CD8-positive, alpha-beta memory T cell (primary cell): ENCODE measurements at places on chromosomes 4 and X. TPM values are rescaled to one million over a fixed set of nuclear protein-coding genes. Genes with fewer than 3 reads are reported as not detected.

The GLUD2 gene
- polyA plus RNA-seq = 0.20 TPM

The FGFBP2 gene
- 99.3 TPM for polyA plus RNA-seq

The GSX2 gene
- not detected for polyA plus RNA-seq

DNA sequence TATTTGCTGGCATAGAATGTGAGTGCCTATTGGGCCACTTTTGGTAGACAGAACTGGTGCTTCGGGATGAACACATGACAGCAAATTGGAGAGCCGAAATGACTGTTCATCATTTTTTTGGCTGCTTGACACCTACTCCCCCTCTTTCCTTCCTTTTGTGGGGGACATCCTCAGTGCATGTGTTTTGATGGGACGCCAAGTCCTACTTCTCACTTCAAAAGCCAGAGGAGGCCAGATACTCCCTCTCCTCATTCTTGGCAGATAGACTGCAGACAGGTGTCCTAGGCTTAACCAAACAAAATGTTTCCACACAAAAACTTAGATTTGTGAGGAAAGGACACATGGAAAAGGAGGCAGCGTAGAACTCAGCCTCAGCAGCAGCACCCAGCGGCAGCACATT is 62.4 kb downstream of the DCHS2 start:
- H3K27me3 ChIP-seq = no peaks in the 10 kb centered on the region
- H3K4me3 ChIP-seq = no peak overlapping the region
- H3K27ac ChIP-seq = no peak overlapping the region
- no peak for DNase-seq

- H3K4me1 ChIP-seq = peaks cover 3% of the 10 kb centered on the region
- H3K27me3 ChIP-seq = no peaks in the 10 kb centered on the region
- H3K27ac ChIP-seq = no peak overlapping the region
- no peak overlapping the region for H3K4me3 ChIP-seq
These were observed 20.8 kb downstream of the BCOR start for GRCh38 chrX:40076750-40077575.

GRCh38 chr4:142563682-142564291 is 282.3 kb downstream of the INPP4B start:
- H3K27ac ChIP-seq = no peak overlapping the region
- H3K27me3 ChIP-seq = no peaks in the 10 kb centered on the region
- H3K36me3 ChIP-seq = no peaks in the 10 kb centered on the region
- H3K4me1 ChIP-seq = peaks cover 51% of the 10 kb centered on the region
- no peak for DNase-seq
- H3K4me3 ChIP-seq = no peak overlapping the region

GRCh38 chr4:5756271-5756670 is 45.3 kb downstream of the EVC start:
- DNase-seq = no peak
- no peaks in the 10 kb centered on the region for H3K27me3 ChIP-seq
- H3K4me3 ChIP-seq = no peak overlapping the region
- no peaks in the 10 kb centered on the region for H3K36me3 ChIP-seq
- H3K4me1 ChIP-seq = no peaks in the 10 kb centered on the region
- no peak overlapping the region for H3K27ac ChIP-seq
